Stimulated activated CD8-positive, alpha-beta memory T cell treated with anti-CD3 and anti-CD28 coated beads, Interleukin-15, amount 100 ng/mL, for 1 hour (primary cell): ENCODE measurements at places on chromosomes 7 and 10.

DNA sequence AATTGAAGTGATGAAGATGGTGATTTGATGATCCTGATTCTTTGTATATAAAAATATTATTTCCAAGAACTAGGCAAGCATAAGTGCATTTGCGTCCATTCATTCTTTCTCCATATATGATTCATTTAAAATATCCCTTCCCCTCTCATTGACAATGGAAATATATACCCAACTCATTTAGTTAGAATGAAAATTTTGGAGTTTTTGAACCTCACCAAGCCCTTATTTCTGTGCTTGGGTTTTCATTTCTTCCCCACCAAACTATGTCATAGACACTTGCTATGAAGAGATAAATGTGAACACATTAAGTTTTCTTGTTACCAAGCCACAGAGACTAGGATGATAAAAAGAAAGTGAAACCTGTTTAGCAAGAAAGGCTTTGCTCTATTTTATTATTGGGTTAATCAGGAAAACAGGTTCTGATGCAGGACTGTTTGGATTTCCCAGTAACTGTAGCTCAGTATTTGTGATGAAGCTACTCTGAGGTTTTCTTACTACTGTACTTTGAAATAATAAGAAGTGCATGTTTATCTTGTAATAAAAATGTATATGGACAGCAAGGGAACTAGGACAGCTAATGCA lies 68.3 kb downstream of the ITGB1 start:
- no peak for DNase-seq

GRCh38 chr7:29810297-29810696 lies 4.0 kb downstream of the WIPF3 start:
- no peak for DNase-seq

DNA sequence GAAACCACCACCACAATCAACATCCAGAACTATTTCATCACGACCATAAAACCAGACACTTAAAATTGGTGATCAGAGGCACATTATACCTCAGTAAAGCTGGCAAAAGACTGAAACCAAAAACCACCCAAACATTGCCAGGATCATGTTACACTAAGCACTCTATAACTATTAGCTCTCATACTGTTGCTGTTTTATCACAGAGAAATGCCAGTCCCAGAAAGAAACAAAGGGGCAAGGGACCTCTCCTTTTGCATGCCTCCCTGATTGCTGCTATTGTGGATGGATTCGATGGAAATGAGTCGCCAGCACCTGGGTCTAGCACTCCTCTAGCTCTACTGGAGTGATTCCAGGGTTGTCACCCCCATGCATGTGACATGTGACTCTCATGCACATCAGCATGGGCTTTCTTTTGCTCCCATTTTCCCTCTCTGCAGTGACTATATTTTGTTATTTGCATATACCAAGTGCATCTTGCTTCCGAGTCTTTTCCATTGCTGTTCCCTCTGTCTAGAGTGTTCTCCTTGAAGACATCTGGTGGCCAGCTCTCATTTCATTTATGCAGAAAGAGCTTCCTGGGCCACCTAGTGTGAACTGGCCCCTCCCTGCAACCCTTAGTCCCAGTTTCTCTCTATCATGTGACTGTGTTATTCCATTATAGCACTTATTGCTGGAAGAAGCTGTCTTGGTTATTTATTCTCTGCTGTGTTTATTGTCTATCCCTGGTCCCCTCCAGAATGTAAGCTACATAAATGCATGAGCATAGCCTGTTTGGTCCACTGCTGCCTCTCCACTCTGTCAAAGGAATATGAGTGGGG lies 300.6 kb downstream of the PLXNA4 start:
- DNase-seq, result no peak

- DNase-seq, result no peak
Observed at GRCh38 chr10:47454780-47455058, 29.2 kb downstream of the ANXA8 start.

DNA sequence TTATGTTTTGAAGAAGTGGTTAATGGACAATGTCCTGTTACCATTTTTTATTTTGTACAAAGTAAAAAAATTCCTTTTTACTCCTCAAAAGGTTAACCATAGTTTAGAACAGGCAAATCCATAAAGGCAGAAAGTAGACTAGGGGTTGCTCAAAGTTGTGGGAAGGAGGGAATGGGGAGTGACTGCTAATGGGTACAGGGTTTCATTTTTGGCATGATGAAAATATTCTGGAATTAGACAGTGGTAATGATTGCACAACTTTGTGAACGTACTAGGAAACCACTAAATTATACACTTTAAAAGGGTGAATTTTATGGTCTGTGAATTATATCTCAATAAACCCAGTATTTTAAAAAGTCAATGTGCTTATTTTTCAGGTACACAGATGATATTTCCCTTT lies 35.4 kb upstream of the CDK14 start:
- DNase-seq, result no peak

DNA sequence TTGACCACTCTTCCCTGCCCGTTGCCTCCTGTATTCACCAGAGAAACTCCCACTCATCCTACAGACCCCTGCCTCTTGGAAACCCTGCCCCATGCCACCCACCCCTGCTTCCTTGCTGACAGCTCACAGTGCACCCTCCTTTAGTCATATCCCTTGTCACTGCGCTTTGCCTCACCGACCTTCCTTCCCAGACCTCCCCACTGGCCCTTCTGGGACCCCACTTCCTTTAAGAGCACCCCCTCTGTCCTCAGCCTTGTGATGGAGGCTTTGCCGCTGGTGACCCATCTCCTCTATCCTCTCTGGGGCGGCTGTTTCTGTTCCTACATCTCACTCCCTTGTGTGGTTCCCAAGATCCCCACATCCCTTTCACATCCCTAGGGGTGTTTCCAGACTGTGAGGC lies 92.8 kb upstream of the ZMIZ1 start:
- DNase-seq, result no peak

- no peak for DNase-seq
Observed at GRCh38 chr7:30505174-30505697, 607 bp upstream of the GGCT start.

DNA sequence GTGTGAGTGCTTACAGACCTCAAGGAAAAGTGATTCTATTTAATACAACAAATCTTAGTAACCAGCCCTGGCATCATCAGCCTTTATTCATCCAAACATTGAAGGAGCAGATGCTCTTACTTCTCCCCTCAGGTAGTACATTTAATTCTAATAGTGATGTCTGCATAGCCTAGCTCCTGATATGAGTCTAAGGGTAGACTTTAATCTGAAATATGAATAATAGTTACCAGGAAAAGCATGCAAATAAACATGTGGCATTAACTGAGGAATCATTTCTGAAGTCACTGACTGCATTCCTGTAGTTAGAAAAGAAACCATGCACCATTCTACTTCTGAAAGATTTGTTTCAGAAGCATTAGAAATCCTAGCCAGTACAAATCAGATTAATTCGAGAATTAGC lies 25.7 kb upstream of the LMBR1 start:
- DNase-seq, result no peak

- no peak for DNase-seq
Observed at GRCh38 chr7:15755061-15755460, 68.6 kb upstream of the MEOX2 start.

- no peak for DNase-seq
Observed at GRCh38 chr7:147803606-147804005, 787.0 kb upstream of the C7orf33 start.

GRCh38 chr10:44882166-44882720 lies 28.9 kb upstream of the TMEM72 start:
- DNase-seq, result no peak

GRCh38 chr7:70698219-70698832 lies 433.6 kb upstream of the GALNT17 start:
- no peak for DNase-seq

DNA sequence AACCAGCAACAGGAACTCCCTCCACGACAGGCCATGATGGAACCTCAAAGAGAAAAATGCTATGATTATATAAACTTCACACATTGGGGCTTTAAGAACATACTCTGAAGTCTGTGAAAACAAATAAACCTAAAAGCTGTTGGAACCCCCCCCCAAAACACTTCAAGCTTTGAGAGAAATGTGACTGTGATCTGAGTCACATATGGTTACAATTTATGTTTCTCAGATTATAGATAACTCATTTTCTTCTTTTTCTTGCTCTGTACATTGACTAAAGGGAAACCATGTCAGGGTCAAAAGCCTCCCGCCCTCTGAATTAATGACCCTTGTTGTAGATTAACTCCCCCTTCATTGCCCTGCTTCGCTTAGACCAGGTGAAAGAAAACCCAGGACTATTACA lies 15.8 kb downstream of the VOPP1 start:
- no peak for DNase-seq

DNA sequence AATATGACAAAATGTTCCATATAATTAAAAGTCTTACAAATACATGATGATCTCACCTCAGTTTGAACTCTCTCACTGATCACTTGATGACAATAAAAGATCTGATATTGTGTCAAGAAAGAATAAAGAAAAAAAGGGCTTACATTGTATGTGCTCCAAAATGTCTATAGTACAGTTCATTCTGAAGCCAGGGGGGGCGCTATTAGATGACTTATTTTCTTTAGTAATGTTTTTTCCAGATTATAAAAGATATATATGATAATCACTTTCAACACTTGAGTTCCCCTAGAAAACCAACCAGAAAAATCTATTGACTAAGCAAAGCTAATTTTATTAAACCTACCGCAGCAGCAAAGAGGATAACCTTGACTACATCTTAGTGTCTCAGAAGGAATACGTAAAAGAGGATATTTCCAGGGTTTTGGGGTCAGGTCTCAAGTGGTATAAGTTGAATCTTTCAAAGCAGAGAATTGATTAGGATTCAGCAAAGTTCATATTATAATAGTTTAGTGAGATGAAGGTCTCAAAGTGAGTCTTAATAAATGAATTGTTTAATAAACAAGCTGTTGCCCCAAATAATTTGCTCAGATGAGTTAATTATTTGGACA lies 55.8 kb downstream of the PTN start:
- DNase-seq, result no peak

GRCh38 chr10:71333129-71333887 lies 14.2 kb downstream of the SLC29A3 start:
- DNase-seq, result no peak

DNA sequence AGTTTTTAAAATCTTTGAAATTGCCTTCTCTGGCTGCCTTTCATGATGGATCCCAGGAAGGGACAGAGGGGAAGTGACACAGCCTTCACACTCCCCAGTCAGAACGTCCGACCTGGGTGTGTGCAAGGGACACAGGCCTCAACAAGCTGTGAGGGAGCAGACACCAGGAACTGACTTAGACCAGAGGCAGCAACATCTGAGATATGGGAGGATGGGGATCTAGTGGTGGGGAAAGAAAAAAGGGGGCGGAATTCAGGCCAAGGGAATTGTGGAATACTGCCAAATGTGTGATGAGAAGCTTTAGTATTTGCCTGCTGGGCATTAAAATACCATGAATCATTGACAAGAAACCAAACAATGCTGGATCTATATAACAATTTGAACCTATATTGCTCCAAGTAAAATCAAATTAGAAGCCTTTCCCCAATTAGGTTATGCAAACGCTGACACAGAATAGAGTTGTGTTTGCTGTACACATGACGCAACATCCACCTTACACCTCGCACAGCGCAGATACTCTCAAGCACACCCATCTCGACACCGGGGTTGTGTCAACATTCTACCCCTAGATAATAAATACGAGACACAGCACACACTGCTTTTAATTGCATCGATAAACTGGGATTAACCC lies 17.2 kb upstream of the MNX1 start:
- DNase-seq, result no peak

DNA sequence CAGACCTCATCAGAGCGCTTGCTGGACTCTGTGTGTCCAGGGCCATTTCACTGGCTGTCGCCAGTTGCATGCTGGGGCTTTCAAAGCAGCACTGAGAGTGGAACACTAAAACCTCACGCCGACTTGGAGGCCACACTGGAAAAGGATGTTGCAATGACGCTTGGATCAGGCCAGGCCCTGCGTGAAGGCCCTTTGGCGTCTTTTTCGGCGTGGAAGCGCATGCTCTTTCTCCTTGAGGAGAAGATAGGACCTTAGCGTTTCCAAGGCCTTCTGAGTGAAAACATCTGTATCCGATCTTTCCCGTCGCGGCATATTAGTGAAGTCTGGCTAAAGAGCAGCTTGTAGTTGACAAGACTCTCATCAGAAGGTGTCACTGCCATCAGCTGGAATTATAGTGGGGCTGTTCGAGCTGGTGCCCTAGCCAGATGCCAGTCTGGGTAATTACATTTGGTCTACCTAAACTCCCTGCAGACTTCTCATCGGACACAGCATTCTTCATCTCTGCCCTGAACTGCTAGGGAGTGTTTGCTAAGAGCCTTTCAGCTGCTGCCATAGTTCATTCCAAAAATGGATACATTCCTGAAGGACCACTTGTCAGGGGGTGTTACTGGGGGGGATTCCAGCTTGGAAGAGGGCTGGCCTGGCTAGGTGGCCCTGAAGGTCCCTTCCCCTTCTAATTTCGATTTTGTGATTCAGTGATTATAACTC lies 167.7 kb upstream of the TCF7L2 start:
- DNase-seq, result no peak

GRCh38 chr7:43072530-43072929 lies 39.9 kb upstream of the HECW1 start:
- no peak for DNase-seq

- DNase-seq, result no peak
Observed at GRCh38 chr7:12578930-12579640, 8.6 kb downstream of the SCIN start.

GRCh38 chr7:50957431-50957830 lies 174.7 kb upstream of the GRB10 start:
- DNase-seq, result no peak
